ENCODE measurements at places on chromosomes 6 and 20.

DNA sequence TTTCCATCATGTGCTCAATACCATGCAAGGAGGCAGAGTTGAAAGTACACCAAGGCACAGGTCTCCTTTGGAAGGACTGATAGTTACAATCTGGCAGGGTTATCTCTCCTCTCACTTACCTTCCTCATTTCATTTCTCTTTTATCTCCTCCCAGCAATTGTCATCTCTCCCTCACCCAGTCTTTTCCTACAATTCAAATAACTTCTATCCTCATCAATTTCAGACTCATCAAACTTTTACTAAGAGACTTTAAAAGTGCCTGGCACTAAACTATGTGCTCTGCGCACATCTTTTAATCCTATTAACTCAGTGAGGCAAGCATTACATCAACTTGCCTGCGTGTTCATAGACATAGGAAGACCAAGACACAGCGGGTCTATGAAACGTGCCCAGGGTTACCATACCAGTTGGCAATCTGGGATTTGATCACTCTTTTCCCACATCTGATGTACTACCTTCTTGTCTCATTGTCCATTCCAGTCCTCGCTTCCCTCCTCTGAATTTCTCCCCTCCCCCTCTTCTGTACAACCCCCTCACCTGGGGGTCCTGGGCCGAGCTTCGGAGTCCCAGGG, 1.2 kb downstream of the VARS1 start:
- peak; percentile 52 for DNase-seq

- no peak for DNase-seq
These were observed 3.6 kb upstream of the PTGIS start for GRCh38 chr20:49571553-49571835.

- DNase-seq, result peak; percentile 80
These were observed 10.1 kb upstream of the NXT1 start for GRCh38 chr20:23340524-23340923.

DNA sequence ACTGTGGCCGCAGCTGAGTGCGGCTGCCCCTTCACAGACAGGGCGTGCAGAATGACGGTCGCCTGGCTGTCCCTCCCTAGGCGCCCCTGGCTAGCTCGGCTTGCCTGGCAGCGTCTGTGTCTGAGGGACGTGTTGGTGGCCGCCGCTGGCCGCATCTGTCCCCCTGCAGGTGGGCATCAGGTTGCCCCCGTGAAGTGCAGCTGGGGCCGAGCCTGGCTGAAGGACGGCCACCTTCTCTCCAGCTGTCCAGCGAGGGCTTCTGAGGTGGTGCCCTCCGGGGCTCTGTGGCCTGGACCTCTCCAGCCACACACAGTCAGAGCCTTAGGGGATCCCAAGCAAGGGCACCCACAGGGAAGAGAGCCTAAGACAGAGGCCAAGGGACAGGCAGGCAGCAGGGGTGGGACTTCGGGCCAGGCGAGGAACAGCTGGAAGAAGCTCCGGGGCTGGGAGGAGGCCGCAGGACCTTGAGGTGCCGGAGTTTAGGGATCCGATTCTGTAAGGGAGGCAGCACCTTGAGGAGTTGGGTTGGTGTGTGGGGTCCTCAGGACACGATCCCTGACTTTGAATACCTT, 89.0 kb upstream of the EPB41L1 start:
- no peak for DNase-seq
